Kidney epithelial cell (primary cell): ENCODE measurements at places on chromosomes 7 and 10.

DNA sequence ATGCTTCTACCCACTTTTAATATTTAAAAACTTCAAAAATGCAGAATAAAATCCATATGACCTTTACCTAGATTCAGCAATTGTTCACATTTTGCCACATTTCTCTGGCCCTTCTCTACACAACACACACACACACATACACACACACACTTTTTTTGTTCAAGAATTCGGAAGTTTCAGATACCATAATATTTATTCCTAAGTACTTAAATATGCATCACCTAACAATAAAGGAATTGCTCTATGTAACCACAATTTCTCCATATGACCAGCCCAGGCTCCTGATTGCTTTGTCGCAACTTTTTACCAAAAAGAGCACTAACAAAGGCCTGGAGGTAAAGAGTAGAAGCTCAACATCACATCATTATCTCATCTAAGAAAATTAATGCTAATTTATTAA lies 106.6 kb downstream of the FAS start:
- no peak for DNase-seq

DNA sequence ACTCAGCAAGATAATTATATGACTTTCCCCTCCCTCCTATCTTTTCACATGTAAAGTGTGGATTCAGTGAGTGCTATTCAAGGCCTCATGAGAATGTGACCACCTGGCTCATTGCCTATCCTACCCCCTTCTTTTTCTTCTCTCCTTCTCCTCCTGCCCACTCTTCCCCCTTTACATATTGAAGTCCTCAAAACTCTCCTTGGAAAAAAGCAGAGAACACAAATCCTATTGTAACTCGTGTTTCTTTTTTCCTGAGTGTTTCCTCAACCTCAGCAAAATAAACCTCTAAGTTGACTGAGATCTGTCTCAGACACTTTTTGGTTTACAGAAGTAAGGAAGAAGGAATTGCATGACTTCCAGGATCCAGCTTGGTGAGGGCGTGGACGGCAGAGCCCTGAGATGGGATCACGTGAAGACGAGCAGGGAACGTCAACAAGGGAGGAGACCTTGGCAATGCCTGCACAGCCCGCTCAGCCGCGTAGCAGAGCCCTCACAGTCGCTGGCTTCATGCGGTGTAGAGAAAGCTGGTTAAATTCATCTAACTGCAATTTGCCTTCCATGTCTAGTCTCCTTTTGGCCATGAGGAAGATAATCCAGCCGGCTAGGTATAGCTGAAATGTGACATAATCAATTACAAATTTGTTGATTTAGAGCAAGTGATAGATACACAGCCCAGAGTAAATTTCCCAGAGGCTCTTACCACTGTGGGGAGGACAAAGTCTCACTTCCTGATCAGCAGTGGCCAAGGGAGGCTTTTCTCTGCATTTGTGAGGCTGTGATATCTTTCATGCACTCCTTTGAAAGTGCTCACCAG lies 75.7 kb downstream of the LYZL2 start:
- DNase-seq = no peak

- no peak for DNase-seq
Observed at GRCh38 chr7:38310591-38311101, 37.2 kb upstream of the TARP start.

- DNase-seq = no peak
Observed at GRCh38 chr10:44970812-44971395, 7.7 kb downstream of the DEPP1 start.

DNA sequence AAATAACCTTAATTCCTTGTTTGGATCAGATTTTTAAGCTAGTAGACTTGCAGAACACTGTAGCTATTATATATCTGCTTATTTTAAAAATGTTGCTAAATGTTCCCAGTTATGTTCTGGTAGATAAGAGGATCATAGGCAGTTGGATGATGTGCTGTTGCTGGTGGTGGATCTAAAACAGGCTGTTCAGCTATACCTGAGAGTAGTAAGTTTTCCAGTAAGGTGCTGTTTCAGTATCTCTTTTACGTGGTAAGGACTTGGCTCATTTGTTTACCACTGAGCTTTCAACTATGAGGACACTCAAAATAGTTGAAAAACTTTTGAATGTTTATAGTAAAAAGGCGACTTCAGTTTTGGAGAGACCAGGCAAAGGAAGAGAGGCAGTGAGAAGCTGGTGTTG lies 180.9 kb downstream of the CDK14 start:
- no peak for DNase-seq
